ACHN (cell line): ENCODE measurements at places on chromosomes 6 and 20.

GRCh38 chr6:116215414-116215813 is 38.5 kb downstream of the TSPYL4 start:
- no peak for DNase-seq

DNA sequence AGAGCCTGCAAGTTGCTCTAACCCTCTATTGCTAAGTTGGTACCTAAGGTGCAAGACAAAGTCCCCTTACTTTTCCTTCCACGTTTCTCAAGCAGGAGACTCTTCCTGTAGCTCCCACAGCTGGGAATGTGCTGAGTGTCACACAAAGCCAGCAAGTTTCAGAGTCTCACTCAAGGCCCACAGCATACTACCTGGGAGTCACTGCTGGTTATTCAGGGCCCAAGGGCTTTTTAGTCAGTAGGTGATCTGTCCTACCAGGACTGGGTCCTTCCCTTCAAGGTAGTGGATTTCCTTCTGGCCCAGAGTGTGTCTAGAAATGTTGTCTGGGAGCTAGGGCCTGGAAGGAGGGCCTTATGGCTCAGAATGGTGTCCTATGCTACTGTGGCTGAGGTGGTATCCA is 261.9 kb upstream of the CITED2 start:
- DNase-seq: no peak

DNA sequence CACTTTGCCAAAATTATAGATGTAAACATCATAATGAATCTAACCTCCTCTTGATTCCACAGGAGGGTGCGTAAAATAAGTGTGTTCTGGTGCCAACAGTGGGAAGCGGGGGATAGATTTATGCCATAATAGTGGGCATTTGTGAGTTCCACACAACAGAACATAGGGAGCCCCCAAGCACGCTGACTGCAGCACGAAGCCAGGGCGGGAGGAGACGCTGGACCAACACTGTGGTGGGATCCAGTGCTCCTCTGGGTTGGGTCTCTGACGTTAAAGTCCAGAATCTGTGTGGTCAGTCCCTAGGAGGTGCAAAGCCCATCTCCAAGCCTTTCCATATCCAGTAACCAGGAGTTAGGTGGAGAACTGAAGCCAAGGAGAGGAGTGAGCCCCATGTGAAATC is 1.8 kb upstream of the TTLL2 start:
- DNase-seq: no peak

GRCh38 chr6:52371656-52372191 is 9.8 kb downstream of the PAQR8 start:
- no peak for DNase-seq

- DNase-seq: no peak
Measured at GRCh38 chr6:10271982-10272381, 142.9 kb downstream of the TFAP2A start.

GRCh38 chr20:5722927-5723326 is 27.3 kb upstream of the SHLD1 start:
- DNase-seq: no peak

- DNase-seq: no peak
Measured at GRCh38 chr6:35638679-35639078, 50.0 kb downstream of the FKBP5 start.

DNA sequence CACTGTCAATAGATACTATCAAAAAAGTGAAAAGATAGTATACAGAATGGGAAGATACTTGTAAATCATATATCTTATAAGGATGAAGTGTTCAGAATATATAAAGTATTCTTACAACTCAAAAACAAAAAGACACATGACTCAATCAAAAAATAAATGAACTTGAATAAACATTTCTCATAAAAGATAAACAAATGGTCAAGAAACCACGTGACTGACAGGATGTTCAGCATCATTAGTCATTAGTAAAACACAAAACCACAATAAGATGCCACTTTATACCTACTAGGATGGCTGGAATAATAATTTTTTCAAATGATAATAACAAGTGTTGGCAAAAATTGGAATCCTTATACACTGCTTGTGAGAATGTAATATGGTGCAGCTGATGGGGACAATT is 729.1 kb upstream of the HS3ST5 start:
- DNase-seq: no peak

DNA sequence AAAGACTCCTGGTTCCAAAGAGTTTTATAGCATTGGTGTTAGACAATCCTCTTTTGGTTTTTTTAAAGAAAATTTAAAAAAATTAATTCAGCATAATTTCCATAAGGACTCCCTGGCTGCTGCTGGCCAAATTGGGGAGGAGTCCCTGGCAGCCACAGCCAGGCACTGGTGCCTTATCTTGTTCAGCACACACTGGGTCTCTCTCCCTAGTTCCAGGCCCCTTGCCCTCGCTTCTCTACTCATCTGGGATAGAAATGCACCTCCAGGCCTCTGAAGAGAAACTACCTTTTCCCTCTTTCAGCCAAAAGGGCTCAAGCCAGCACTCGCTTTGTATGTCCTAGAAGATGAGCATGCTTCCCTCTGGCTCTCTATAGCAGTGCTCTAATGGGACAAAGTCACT is 13.4 kb upstream of the MAPK13 start:
- DNase-seq: no peak

DNA sequence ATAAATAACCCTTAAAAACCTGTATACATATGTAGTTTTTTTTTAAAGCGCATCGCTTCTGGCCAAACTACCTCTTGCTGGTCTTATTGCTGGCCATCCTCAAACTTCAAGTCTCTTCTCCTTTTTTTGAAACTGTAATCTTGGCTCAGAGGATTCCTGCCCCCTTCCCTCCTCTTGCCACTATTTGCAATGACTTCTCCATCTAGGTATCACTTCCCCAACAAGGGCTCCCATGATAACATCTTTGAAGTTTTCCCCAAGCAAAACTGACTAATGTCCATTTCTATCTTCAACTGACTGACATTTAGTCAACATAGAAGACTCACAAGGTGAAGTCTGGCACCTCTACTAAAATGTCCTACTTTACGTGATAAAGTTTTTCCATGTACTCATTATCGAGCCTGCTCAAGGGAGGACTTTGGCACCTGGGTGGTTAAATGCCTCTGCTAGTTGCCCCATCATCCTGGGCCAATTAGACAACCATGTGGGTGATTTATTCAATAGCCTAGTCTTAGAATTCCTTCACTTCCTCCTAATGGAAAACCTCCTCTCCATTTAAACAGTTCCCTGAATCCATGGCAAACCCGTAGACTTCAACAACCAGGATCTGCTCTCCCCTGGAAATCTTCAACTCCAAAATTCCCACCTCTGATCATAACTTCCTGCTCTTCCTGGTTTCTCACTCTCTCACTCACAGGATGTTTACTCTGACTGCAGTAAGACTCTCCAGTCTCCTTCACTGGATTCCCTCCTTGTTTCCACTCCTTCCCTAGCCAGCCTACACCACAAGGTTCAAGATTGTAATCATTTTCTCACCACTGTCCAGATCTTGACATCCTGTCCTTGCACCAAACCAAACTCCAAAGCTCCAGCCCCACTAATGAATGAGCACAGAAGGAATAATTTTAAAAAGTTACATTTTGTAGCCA is 9.4 kb upstream of the PLAGL1 start:
- no peak for DNase-seq

- DNase-seq: no peak
Measured at GRCh38 chr6:28000351-28001045, 43.5 kb downstream of the OR2B6 start.

DNA sequence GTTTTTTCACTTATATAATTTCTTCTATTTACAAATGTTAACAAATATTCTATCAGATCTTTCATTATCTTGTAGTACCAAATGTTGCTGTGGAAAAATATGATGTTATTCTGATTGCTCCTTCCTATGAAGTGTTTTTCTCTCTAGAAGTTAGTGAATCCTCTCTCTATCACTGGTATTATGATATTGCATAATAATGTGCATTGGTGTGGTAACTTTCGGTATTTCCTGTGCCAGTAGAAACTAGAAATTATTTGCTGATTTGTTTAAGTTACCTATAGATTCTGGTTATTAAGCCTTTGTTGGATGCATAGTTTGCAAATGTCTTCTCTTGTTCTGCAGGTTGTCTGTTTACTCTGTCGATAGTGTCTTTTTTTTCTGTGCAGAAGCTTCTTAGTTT is 342.5 kb downstream of the CENPW start:
- DNase-seq: no peak

GRCh38 chr6:158438226-158438625 is 121.7 kb upstream of the TMEM181 start:
- no peak for DNase-seq

DNA sequence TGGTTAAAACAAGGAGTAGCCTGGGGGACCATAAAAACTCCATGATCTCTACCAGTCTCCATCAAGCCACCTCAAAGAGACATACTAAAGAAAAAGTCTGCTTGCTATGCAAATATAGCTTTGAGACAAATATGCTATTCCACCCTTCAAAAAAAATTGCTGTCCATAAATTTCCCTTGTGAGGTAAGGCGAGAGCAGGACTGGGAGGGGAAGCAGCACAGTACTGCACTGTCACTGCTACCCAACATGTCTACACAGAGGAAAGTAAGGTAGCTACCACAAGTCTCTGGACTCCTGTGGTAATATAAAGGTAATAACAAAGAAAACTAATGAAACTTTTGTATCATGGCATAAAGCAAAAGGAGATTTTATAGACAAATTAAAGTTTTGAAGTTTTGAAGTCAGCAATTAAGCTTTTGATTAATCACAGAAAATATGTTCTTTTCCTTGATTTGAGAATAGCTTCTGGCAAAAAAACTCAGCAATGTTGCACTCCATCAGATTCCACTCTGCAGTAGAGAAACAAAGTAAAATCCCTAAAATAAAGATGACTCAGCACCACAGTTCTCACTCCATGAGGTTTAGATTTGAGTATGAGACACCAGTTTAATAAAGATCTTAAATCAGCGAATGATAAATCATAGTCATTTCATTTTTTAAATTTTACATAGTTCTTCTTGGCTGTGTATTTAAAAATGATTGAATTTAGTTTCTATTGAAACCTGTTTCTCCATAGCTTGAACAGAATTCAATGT is 602.4 kb downstream of the COL12A1 start:
- DNase-seq: no peak

DNA sequence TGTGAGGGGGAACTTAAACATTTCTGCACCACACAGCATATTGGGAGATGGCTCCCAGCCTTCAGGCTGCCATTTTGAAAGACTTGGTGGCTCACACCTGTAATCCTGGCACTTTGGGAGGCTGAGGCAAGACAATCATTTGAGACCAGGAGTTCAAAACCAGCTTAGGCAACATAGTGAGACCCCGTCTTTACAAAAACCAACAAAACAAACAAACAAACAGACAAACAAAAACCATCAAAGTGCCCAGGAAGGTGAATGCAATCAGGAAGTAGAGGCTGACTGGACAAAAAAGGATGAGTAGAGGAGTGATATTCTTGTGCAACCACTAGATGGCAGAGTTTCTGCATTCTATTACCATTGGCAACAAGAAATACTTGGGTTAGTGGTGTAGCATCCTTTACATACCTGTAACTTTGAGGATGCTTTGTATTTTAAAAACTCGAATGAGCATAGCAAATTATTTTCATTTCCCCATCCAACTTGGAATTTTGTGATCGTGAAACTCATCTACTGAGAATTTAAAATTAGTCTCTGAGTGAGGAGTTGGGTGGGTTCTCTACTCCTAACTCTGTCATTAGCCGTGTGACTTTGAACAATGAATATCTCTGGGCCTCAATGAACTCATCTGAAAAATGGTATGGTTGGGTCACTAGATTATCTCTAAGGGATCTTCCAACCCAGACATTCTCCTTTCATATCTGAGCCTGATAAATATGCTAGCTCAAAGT is 84.4 kb downstream of the CRYBG1 start:
- peak; percentile 72 for DNase-seq
